ENCODE measurements at places on chromosomes 7 and 10. TPM values are rescaled to one million over a fixed set of nuclear protein-coding genes. Genes with fewer than 3 reads are reported as not detected.

- H3K36me3 ChIP-seq, result no peaks in the 10 kb centered on the region
- no peak for DNase-seq
- no peak overlapping the region for H3K4me3 ChIP-seq
- H3K4me1 ChIP-seq, result peaks cover 10% of the 10 kb centered on the region
Observed at GRCh38 chr10:88038268-88038667, 174.8 kb downstream of the PTEN start.

Gene GHITM
- total RNA-seq, result 57.8 TPM

DNA sequence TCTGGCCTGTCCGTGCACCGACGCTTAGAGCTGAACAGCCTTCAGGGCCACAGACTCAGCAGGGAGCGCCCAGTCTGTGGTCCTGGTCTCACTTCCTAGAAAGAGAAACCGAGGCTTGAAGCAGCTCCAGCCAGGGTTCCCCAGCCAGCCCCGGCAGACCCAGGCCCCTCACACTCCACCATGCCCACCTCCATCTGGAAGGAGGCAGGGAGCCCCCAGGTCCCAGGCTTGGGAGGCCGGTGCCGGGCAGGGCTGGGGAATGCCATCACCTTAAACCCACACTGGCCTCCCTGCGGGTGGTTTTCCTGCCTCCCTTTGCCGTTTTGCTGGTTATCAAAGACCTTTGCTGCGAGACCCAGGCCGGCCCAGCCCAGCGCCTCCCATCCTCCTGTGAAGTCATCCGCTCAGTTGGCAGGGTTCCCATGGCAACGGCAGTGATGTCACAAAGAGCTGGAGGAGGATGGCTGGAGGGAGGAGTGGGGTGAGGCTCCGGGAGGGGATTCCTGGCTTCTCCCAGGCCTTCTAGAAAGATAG, 24.0 kb downstream of the ELFN1 start:
- no peak overlapping the region for H3K27ac ChIP-seq
- peak; percentile 41 for DNase-seq
- H3K36me3 ChIP-seq, result no peaks in the 10 kb centered on the region

DNA sequence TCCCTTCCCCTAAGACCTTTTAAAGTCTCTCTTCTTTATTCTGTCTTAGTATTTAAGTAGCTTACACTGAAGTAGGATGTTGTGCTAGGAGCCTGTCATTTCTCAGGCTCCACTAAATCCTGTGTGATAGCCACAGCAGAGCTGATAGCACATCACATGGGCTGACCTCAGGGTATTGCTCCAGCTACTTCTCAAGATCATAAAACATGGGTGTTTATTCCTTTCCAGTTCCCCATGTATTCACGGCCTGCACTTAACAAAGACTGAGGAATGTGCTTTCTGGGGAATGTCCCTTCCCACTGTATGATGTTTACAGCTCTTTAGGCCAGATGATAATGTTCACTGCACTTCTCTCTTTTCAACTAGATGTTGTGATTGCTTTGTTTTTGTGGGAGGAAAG, 1086.8 kb downstream of the KCNMA1 start:
- H3K36me3 ChIP-seq, result no peaks in the 10 kb centered on the region
- no peaks in the 10 kb centered on the region for H3K27me3 ChIP-seq
- peaks cover 5% of the 10 kb centered on the region for H3K4me1 ChIP-seq
- no peak overlapping the region for H3K4me3 ChIP-seq
- DNase-seq, result no peak

DNA sequence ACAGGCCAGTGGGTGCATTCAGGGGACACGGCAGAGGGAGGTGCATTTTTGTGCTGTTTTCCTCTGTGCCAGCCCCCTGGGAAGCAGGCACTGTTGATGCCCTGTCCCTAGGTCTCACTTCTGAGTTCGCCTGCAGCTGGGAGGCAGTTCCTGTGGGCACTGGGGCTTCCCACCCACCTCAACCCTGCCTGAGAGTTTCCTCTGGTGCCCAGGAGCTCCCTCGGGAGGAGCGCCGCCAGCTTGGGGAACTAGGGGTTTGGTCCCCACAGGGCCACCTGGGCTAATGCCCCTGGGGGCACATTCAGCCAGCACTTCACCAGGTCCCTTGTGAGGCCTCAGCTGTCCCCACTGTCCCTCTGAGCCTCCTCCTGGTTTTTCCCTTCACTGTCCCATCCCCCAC, 178.2 kb upstream of the RHEB start:
- H3K36me3 ChIP-seq, result no peaks in the 10 kb centered on the region
- DNase-seq, result no peak
- no peaks in the 10 kb centered on the region for H3K4me1 ChIP-seq
- H3K27ac ChIP-seq, result no peak overlapping the region
- no peak overlapping the region for H3K4me3 ChIP-seq

DNA sequence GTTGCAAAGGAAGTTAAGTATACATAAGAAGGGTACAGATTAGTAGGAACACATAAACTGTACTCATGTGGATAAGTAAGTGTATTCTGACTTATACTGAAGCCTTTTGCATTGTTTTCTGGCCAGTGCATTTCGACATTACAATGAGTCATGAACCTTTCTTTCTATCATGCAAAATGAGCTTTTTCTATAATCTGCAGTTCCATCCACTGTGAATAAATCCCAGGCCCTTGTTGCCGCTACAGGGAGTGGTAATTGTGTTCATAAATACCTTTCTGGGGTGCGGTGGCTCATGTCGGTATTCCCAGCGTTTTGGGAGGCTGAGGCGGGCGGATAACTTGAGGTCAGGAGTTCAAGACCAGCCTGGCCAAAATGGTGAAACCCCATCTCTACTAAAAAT, 858.3 kb downstream of the GRM8 start:
- no peaks in the 10 kb centered on the region for H3K27me3 ChIP-seq
- no peak for DNase-seq
- H3K4me3 ChIP-seq, result no peak overlapping the region
- no peaks in the 10 kb centered on the region for H3K4me1 ChIP-seq

Gene PYROXD2
- total RNA-seq, result 3.5 TPM

- H3K4me3 ChIP-seq, result no peak overlapping the region
- no peaks in the 10 kb centered on the region for H3K27me3 ChIP-seq
- no peak for DNase-seq
Observed at GRCh38 chr7:76347710-76348109, 11.1 kb downstream of the YWHAG start.
